ENCODE measurements at places on chromosomes 5 and 9.

DNA sequence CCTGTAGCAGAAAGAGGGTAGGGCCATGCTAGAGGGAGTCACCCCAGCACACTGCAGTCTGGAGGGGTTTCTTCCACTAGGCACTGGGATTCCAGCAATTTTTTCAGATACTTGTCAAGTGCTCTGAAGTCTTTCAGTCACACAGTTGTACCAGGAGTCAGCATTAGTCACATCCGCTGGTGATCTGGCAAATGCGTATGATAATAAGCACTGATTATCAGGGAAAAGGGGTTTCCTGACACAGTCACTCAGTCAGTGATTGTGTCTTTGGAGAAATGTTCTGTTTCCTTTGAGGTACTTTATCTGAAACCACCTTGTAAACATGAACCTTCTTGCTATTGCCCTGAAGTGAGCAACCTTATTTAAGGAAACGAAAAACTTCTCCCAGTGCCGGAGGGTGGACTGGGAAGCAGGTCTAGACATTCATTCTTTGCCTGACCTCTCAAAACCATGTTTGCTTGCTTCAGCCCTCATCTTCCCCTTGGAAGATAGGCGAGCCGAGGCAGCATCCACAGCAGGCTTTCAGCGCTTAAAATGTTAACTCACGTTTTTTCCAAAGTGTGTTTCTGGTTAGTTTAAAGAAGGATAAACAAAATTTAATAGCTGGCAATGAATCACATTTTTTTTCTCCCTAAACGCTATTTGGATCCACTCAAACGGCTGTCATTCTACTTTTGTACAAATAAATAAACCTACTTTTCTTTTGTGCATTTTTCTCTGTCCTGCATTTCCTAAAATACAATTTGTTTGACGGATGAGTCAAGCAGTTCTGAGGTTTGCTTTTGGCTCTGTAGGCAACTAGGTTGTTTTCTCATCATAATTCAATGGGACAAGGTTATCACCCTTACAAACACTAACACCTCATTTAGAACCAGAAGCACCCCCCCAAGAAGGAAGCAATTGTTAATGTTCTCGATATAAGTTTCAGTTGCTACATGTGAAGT, 77.7 kb downstream of the FOXD1 start:
- DNase-seq, result no peak

DNA sequence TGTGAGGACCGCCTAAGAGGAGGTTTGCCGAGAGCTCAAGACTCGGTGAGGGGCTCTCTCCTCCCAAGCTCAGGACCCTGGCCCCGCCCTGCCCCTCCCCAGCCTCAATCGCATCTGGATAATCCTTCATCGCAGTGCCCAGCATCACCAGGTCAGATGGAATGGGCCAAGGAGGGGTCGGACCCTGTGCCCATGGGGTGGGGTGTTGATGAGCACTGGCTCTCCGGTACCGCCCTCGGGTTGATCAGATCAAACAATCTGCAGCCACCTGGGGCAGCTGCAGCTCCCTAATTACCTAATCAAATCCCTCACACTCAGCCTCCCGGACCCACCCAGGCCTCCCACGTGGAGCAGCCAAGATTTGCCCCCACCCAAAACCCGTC, 24.4 kb upstream of the TDRD7 start:
- DNase-seq, result no peak

DNA sequence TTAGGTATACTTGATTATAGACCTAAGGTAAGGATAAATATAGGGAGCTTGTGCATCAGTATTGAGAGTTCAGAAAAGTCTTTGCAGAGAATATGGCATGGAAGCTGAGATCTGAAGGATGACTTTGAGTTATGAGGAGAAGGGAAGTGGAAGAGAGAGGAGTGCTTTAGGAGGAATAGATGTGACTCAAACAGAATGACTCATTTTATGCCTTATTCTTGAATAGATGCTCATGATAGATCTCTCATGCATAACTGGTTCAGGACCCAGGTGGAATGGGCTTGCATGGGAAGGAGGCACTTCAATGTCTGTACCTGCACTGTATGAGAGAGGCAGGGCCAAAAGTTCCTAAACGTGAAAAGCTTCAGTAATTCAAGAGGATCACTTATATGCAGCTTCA, 103.3 kb downstream of the CWC27 start:
- no peak for DNase-seq

DNA sequence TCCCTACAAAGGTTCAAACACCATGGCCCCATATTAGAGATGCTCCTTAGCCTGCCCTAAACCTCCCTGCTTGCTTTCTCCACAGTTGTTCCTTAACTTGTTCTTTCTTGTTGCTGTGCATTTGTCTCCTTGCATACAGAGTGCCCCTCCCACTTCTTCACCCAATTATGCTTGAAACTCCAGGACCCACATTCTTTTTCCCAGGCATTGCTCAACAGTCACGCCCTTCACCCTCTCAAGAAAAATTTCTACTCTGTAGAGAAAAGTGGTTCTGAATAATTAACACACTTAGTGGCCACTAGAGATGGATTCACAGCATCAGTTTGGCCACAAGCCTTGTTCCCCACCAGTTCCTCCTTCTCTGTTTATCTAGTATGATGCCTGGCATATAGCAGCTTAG, 57.7 kb downstream of the NREP start:
- no peak for DNase-seq

GRCh38 chr9:133046900-133047295, 14.9 kb upstream of the CEL start:
- DNase-seq, result no peak

DNA sequence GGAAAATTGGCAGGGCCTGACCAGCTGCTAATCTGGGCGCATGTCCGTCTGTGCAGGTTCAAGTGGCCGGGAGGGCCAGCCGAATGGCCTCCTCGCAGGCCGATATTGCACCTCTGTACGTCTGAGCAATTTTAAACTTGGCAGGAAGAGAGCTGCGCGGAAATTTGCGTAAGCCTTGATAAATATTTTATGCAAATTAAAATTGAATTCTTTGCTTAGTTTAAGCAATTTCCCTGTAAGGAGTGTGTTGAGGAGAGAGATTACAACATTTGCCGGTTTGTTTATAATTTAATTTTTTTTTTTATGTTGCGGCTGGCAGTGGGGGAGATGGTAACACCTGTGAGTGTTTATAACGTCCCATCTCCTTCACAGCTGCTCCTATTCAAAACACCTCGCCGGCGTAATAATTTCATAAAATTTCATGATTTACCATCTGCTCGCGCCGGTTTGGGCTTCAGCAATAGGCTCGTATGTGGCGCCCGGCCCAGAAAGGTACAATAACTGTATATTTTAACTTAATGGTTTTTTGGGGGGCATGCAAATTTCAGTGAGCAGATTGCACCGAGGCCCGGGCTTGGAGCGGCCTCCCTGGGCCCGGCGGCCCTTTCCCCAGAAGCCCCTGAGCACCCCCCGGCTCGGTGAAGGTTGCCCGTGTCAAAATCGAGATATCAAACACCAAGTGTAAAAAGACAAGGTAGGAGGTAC, 269.4 kb upstream of the MVB12B start:
- DNase-seq, result no peak

DNA sequence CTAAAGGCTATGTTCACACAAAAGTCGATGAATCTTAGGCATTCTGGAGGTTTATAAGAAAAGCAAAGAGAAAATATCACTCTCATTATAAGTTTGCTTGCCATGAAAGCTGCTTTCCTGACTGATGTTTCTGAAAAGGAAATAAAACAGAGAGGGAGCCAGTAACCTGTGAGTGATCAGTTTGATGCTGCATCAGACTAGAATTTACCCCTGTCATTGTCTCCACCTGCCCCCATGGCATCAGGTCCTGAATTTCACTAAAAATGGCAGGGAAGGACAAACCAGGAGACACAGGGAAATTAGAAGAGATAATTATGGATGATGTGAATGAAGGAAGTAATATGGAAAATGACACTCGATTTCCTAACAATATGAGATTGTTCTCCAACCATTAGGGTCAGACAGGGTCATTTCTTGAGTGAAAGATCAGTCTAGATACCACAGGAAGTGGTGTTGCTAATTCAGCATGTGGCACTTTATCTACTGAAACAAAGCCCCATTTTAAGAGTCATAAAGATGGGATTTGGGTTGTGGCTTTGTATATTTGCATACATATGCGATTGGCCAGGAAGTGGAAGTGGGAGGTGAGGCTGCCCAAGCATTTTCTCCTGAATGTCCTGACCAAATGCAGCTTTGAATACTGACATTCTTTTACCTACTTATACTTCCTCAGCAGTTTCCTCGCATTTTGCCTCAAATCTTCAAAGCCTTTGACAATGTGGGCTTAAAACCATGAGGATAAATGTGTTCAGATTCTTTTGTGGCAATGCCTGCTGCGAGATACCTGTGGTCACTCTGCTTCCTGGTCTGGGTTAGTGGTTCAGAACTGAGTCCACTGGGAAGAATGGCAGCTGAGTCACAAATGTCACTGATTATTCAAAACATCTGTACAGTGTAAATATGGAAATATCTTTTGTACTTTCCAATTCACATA, 29.7 kb downstream of the MEGF10 start:
- DNase-seq, result no peak

DNA sequence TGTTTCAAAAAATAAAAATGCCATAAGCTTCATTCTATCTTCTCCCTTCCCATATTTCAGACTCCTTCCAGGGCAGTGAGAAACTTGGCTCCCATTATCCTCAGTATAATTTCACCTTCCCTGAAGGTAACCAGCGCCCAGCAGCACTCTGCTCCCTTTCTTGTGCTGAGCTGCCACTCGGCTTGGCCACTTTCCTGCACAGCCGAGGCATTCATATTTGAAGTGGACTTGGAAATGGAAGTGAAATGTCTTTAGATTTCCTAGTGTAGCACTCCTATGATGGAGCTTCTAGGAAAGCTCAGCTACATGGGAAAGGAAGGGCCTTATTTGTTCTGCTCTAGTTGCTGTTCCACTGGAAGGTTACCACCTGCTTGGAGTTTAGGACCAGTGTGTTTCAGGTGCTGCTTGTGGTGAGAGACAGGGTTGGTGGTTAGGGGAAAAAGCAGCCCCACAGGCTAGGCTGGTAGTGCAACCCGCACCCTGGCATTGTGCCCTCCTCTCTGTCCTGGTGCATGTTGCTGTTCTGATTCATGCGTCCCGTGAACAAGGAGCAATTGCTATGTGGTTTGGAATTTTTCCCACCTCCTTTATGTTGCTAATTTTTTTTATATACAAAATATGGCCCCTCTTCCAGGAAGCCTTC, 53.8 kb downstream of the RAD23B start:
- DNase-seq, result no peak

DNA sequence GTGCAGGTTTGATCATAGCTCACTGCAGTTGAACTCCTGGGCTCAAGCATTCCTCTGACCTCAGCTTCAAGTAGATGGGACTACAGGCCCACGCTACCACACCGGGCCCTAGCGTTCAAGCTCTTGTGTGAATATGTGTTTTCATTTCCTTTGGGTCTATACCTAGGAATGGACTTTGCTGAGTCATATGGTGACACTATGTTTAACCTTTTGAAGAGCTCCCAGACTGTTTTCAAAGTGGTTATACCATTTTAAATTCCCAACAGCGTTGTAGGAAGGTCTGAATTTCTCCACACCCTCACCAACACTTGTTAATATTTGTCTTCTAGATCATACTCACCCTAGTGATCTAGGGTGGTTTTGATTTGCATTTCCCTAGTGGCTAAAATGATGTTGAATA, 33.5 kb downstream of the FAF2 start:
- DNase-seq, result no peak

GRCh38 chr5:118407958-118408357, 580.4 kb downstream of the DTWD2 start:
- no peak for DNase-seq

DNA sequence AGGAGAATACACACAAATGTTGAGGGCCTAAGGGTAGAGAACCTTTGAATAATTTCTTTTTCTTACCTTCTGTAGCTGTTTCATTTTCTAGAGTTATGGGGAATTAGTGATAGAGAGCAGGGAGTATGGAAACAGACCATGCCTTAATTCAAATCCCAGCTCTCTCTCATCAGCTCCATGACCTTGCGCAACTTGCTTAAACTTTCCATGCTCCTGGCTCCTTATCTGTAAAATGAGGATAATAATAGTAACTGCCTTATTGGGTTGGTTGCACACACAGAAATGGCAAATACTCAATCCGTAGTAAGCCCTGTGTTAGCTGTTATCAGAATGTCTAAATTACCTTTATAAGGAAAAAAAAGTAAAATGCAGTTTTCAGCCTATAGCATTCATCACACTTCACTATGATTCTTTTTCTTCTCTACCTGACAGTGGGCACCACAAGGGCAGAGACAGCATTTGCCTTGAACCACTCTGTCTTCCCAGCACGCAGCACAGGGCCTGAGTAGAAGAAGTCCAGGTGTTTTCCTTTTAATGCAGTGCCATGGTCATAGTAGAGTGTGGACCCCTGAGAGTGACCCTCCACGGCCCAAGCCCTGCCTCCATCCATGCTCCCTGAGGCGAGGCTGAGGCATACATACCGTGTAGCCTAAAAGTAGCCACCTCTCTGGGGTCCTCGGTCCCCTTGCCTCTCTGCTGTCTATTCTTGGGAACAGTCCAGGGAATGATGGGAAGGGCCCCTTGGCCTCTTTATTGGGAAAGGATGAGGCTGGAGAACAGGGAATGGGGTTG, 17.4 kb downstream of the C5orf15 start:
- no peak for DNase-seq

DNA sequence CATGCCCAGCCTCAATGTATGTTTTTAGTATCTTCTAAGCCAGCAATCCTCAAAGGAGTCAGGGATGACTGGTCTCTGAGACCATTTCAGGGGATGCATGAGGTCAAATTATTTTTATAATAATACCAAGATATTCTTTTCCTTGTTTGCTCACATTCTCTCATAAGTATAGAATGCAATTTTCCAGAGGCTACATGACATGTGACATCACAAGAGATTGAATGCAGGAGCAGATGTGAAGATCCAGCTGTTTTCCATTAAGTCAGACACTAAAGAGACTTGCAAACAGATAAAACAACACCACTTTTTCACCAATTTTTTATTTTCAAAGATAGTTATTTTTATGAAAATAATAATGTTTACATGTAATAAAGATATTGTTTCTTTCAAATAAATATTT, 22.0 kb upstream of the FREM1 start:
- no peak for DNase-seq

GRCh38 chr5:64301566-64301965, 135.9 kb downstream of the RNF180 start:
- no peak for DNase-seq

GRCh38 chr5:61604076-61605025, 272.3 kb downstream of the ZSWIM6 start:
- DNase-seq, result no peak

DNA sequence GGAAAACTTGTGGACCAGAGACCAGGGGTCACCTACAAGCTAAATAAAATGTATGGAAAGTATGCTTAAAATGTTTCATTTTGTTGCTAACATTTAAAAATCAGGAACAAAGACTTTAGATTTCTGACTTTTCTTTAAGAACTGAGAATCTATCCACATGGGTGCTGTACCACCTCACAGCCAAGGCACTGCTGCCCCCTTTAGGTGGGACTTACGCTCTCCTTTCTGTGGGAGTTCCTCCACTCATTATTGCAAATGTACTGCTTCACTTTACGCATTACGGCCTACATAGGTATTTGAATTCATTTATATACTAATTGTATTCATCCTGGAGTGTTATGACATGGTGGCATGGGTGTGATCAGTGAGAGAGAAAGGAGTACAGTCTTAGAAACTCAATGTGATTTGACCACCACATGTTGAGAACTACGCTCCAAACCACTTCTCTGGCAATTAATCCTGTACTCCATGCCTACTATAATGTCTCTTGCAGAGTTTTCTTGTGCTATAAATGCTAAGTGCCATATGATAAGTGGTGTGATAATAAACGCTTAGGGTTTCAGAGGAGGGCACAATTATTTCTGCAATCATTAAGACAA, 24.7 kb upstream of the CETN3 start:
- DNase-seq, result no peak

All from stimulated activated CD8-positive, alpha-beta memory T cell treated with anti-CD3 and anti-CD28 coated beads, Interleukin-7, amount 100 ng/mL, for 24 hours (primary cell).